Lung (tissue), 17 donors: ENCODE measurements at places on chromosomes 2 and 18. TPM values are rescaled to one million over a fixed set of nuclear protein-coding genes. Genes with fewer than 3 reads are reported as not detected.

The UCN gene
- total RNA-seq = 2.0 TPM

DNA sequence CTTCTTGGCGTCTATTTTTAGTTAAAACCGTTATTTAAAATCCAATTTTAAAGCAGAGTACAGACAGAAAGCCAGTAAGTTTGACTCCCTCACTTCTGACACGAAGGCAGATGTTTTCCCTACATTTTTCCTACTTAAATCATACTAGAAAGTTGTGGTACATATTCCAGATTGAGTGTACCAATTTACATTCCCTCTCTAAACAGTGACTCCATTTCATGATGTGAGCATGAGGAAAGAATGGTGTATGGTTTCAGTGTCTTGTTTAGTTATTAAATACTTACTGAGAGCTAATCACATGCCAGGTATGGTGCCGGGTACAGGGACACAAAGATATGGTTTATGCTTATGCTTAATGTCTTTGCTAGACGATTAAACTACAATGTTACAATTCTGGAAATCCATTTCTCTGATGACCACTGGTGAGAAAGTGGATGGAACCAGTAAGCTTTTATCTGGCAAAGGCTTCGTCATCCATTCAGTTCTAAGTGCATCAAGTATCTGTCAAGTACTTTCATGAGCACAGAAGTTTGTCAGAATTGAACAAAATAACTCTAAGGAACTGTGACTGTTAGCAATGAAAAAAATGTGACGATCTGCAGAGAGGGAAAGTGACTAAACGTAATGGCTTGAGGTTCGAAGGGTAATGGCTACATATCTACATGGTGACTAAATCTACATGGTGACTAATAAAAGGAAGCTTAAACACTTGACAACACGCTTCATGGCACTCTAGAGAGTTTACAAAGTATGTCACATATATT, 25.7 kb downstream of the MAP4K3 start:
- peaks cover 12% of the 10 kb centered on the region for H3K4me1 ChIP-seq
- no peak overlapping the region for H3K27ac ChIP-seq
- no peaks in the 10 kb centered on the region for H3K36me3 ChIP-seq
- no peaks in the 10 kb centered on the region for H3K27me3 ChIP-seq

GRCh38 chr2:173898996-173899395, 66.2 kb downstream of the SP3 start:
- H3K36me3 ChIP-seq = peaks cover under 1% of the 10 kb centered on the region
- no peak overlapping the region for H3K4me3 ChIP-seq
- no peaks in the 10 kb centered on the region for H3K27me3 ChIP-seq
- H3K27ac ChIP-seq = no peak overlapping the region

The SERPINB11 gene
- total RNA-seq = not detected

DNA sequence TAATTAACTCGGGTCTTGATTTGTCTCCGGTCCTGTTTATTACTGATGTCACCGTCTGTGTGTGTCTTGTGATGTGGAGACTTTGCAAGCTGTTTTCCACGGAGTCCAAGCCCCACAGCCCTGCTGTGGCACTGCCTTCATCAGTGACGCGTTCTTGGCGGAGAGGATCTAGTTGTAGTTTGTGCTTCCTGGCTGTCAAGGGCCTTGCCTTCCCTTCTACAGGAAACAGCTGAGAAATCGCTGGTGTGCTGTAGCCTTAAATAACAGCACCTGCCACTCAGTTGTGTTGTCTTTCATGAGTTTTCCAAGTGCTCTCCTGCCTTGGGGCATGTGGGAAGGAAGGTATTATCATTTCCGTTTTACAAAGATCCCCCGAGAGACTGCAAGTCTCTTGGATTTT, 26.3 kb downstream of the CTIF start:
- H3K4me3 ChIP-seq = no peak overlapping the region
- H3K36me3 ChIP-seq = no peaks in the 10 kb centered on the region
- H3K4me1 ChIP-seq = peaks cover 21% of the 10 kb centered on the region
- no peaks in the 10 kb centered on the region for H3K27me3 ChIP-seq

DNA sequence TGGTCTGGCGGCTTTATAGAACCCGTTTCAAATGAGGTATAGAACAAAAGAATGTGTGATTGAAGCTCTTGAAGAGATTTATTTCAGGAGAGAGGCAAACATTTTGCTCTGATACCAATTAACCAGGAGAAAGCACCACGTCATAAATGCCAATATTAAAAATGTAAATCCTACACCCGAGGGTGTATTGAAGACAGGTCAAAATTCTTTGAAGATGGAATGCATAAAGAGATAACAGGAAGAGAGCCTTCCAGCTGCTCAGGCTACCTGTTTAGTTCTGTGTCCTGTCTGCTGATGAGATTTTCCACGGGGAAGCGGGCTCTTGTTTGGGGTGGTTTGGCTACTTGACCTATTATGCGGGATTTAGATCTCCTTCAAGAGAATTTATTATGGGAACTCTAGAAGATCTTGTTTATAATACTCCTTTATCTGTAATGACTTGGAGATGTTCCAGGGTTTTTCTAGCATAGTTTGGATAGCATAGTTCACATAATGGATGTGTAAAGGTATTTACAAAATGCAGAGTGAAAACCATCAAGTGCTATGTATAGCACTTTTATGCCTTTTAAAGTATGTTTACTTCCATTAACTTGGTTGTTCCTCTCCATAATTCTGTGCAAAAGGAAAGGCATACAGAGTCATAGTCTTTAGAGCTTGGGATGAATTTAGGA, 204.5 kb upstream of the SPRED2 start:
- no peak overlapping the region for H3K27ac ChIP-seq
- DNase-seq = no peak
- H3K27me3 ChIP-seq = no peaks in the 10 kb centered on the region

The CRYGD gene
- total RNA-seq = not detected

The STPG4 gene
- total RNA-seq = 1.0 TPM

The RNF25 gene
- total RNA-seq = 20.0 TPM

- H3K27ac ChIP-seq = no peak overlapping the region
- H3K4me1 ChIP-seq = peaks cover 21% of the 10 kb centered on the region
- H3K36me3 ChIP-seq = no peaks in the 10 kb centered on the region
- no peak overlapping the region for H3K4me3 ChIP-seq
- no peaks in the 10 kb centered on the region for H3K27me3 ChIP-seq
- DNase-seq = no peak
These were observed 144.1 kb downstream of the CELF4 start for GRCh38 chr18:37421341-37422077.

DNA sequence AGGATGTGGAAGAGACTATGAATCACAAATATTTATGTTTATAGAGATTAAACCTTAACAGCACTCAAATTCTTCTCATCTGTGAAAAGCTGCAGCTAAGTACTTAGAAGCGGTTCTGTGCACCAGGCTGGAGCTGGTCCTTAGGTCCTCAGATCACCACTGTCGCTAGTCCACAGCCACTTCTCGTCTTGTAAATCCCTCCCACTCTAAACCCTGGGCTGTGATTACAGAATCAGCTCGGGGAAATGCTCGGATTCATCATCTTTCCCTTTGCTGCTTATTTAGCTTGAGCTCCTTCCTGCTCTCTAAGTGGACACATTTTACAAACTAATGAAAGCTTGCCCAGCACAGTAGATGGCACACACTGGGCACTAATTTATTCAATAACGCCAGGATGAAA, 61.7 kb downstream of the RNF152 start:
- no peaks in the 10 kb centered on the region for H3K36me3 ChIP-seq
- H3K4me3 ChIP-seq = no peak overlapping the region
- peaks cover 6% of the 10 kb centered on the region for H3K4me1 ChIP-seq
- H3K27ac ChIP-seq = no peak overlapping the region

- H3K4me3 ChIP-seq = no peak overlapping the region
- peaks cover 10% of the 10 kb centered on the region for H3K4me1 ChIP-seq
- no peaks in the 10 kb centered on the region for H3K27me3 ChIP-seq
- no peak for DNase-seq
- no peaks in the 10 kb centered on the region for H3K36me3 ChIP-seq
These were observed 103.1 kb downstream of the UPP2 start for GRCh38 chr2:158204741-158205165.

The SKA1 gene
- total RNA-seq = 1.3 TPM

GRCh38 chr18:66193938-66194337, 410.0 kb downstream of the CDH19 start:
- no peaks in the 10 kb centered on the region for H3K36me3 ChIP-seq
- H3K4me3 ChIP-seq = no peak overlapping the region
- no peaks in the 10 kb centered on the region for H3K27me3 ChIP-seq
- DNase-seq = no peak

GRCh38 chr18:74154716-74155115, 6.4 kb downstream of the TIMM21 start:
- DNase-seq = no peak
- no peak overlapping the region for H3K27ac ChIP-seq
- no peaks in the 10 kb centered on the region for H3K27me3 ChIP-seq
- H3K4me1 ChIP-seq = peaks cover 13% of the 10 kb centered on the region
- H3K36me3 ChIP-seq = peaks cover 28% of the 10 kb centered on the region

The SERPINB3 gene
- not detected for total RNA-seq

DNA sequence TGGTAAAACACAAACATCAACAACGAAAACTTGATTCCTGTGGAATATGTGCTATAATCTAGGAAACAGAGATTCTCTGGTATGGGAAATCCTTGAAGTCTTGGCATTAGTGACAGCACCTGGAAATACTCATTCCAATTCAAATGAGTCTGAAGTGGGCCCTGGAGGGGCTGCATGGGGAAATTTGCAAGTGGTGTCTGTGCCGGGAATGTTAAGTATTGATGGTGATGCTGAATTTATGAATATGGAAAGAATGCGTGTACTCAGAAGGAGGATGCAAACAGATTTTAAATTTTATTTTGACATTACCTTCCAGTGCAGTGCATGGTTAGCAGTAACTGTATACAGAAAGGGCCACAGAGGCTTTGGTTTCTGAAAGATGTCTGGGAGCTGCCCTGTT, 37.2 kb downstream of the PTPRM start:
- H3K27me3 ChIP-seq = no peaks in the 10 kb centered on the region
- H3K4me3 ChIP-seq = no peak overlapping the region
- no peaks in the 10 kb centered on the region for H3K36me3 ChIP-seq
- no peak overlapping the region for H3K27ac ChIP-seq
- DNase-seq = no peak

DNA sequence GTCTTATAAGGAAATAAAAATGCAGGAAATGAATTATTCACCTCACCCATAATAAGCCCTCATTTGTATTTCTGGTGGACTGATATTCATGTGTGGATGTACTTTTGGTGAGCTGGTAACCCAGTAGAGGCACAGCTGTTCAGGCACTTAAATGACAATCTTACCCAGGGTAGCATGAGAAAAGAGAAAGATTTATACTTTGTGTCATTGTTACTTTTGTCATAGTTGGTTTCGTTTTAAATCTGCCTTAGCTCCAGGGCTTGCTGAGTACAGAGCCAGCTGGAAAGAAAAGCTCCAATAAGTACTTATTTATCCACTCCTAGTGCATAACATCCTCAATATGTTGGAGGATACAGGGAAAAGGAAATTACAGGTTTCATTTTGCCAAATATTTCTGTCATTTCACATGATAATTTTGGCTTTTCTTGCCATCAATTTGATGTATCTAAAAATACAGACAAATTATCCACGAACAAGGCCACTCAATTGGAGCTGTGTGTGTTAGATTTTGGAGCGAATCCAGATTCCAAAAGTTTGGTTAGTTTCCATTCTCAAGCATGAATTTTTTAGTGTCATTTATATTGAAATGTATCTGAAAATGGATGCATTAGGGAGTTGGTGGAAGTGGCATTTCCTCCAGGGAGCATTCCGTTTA, 1276.1 kb upstream of the FAM98A start:
- H3K4me3 ChIP-seq = no peak overlapping the region
- peak; percentile 44 for DNase-seq
- H3K27me3 ChIP-seq = no peaks in the 10 kb centered on the region
- H3K4me1 ChIP-seq = no peaks in the 10 kb centered on the region
- no peaks in the 10 kb centered on the region for H3K36me3 ChIP-seq
- H3K27ac ChIP-seq = no peak overlapping the region

- H3K27me3 ChIP-seq = no peaks in the 10 kb centered on the region
- no peak for DNase-seq
- H3K27ac ChIP-seq = peak overlapping the region; percentile 59
- H3K4me3 ChIP-seq = no peak overlapping the region
- H3K36me3 ChIP-seq = peaks cover 5% of the 10 kb centered on the region
These were observed 6.7 kb downstream of the CRIM1 start for GRCh38 chr2:36362291-36362690.

- no peak overlapping the region for H3K27ac ChIP-seq
- no peak overlapping the region for H3K4me3 ChIP-seq
- no peaks in the 10 kb centered on the region for H3K4me1 ChIP-seq
- H3K36me3 ChIP-seq = no peaks in the 10 kb centered on the region
- H3K27me3 ChIP-seq = no peaks in the 10 kb centered on the region
- DNase-seq = no peak
These were observed 285.8 kb upstream of the REV1 start for GRCh38 chr2:99775585-99775984.

DNA sequence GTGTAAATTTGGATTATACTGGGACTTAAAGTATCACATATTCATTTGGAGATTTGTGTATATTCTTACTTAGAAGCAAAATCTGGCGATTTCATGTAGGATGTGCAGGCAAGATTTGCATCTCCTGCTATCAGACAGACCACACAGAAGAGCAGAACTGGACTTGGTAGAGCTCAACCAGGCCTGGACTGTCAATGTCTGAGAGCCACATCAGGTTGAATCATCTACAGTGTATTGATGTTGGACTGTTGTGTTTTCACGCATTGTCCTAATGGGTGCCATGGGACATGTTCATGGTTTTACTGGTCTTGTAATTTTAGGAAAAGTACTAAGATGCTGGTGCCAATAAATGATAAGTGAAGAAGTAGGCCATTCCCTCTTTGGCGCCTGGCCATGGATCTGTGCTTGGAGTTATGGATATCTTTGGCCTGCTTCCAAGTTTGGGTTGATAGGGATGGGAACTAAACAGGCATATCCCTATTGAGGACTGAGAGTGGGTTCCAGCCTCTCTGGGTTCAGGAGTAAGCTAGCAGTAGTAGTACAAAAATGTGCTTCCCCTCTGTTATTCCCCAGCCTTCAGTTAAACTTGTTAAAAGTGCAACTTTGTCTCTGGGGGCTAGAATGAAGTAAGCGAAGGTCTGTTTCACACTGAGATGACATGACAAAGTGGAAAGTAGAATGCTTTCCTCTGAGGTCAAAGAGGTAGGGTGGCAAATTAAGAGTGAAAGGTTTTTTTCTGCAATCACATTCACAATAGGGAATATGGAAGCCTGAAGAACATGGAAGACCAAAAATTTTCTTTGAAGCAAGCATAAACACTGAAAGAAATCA, 49.2 kb upstream of the NEMP2 start:
- no peak overlapping the region for H3K4me3 ChIP-seq
- H3K27me3 ChIP-seq = no peaks in the 10 kb centered on the region
- H3K36me3 ChIP-seq = no peaks in the 10 kb centered on the region
- H3K27ac ChIP-seq = peak overlapping the region; percentile 26

DNA sequence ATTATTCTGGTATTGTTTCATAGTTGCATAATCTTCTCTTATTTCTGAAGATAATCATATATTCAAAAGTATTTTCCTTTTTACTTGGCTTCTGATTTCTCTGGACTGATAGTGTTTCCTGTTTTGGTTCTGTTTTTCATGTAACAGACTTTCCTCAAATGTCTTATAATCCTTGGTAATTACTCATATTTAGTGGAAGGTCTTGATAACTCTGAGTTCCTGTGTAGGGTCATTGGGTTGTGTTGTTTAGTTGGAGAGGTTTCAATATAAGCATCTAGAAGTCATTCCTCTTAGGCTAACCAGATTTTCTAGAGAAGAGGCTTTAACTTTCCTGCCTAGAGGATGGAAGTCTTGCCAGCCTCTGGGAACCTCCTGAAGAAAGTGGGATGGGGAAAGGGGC, 23.8 kb downstream of the MFSD6 start:
- no peak overlapping the region for H3K4me3 ChIP-seq
- peaks cover 3% of the 10 kb centered on the region for H3K36me3 ChIP-seq
- H3K4me1 ChIP-seq = no peaks in the 10 kb centered on the region

GRCh38 chr2:173819852-173820251, 145.3 kb downstream of the SP3 start:
- no peaks in the 10 kb centered on the region for H3K27me3 ChIP-seq
- H3K4me1 ChIP-seq = peaks cover 3% of the 10 kb centered on the region
- no peak overlapping the region for H3K27ac ChIP-seq
- no peak overlapping the region for H3K4me3 ChIP-seq
- no peaks in the 10 kb centered on the region for H3K36me3 ChIP-seq
- DNase-seq = no peak
